ENCODE measurements at places on chromosomes 2 and 18.

DNA sequence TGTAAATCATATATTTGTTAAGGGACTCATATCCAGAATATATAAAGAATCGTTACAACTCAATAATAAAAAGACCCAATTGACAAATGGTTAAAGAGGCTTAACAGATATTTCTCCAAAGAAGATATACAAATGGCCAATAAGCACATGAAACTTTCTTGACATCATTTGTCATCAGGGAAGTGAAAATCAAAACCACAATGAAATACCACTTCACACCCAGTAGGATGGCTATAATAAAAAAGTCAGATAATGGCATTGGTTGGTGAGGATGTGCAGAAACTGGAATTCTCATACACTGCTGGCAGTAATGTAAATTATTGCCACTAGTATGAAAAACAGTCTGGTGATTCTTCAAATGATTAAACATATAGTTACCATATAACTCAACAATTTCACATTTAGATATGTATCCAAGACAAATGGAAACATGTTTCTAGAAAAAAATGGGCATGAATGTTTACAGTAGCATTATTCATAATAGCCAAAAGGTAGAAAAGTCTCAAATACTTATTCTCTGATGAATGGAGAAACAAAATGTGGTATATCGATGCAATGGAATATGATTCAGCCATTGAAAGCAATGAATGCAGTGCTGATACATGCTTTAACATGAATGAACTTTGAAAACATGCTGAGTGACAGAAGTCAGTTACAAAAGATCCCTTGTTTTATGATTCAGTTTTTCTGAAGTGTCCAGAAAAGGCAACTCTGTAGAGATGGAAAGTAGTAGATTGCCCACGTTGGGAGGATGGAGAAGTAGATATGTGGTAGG is 304.6 kb upstream of the ZEB2 start:
- no peak for DNase-seq

DNA sequence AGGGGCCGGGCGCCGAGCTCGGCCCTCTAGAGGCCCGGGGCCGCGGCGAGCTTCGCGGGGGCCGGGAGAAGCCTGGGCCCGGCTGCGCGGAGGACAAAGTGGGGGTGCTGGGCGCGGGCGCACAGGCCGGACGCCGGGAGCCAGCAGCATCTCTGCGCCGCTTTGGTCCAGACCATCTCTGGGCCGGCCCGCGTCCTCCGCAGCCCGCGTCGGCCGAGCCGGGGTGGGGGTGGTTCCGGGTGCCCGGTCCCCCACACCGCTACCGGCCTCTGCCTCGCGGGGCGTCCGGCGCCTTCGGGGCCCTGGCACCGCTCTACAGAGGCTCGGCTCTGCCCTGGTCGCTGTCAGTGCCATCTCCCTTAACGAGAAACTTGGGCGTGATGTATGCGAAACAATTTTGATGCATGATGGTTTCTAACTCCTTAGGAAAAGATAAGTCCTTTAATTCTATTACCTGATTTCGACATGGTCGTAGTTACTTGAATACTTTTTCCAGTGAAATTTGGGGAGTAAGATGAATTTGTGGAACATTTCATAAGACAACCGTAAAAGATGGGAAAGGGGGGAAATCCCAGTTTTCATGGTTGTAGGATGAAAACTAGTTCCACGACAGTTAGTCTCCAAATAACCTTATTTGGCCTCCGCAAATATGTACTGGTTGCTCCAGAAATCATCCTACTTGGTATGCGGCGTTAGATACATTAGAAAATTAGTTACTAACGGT is 562 bp downstream of the TWSG1 start:
- peak; percentile 47 for DNase-seq

DNA sequence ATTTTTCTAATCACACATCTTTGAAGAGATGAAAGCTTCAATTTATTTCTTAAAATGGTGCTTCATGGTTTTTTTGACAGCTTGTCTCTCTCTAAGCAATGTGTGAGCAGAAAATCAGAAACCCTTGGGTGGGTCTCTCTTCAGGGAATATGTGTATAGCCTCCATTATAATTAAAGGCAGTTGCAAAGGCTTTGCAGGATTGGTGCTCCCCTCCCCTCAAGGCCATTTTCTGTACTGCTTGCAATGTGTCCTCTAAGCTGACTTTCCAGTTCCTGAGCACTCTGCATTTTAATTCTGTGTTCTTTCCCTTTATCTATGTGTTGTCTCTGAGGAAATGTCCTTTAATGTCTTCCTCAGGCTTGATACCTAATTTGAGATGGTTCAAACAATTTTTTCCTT is 172.6 kb downstream of the DPP4 start:
- no peak for DNase-seq

DNA sequence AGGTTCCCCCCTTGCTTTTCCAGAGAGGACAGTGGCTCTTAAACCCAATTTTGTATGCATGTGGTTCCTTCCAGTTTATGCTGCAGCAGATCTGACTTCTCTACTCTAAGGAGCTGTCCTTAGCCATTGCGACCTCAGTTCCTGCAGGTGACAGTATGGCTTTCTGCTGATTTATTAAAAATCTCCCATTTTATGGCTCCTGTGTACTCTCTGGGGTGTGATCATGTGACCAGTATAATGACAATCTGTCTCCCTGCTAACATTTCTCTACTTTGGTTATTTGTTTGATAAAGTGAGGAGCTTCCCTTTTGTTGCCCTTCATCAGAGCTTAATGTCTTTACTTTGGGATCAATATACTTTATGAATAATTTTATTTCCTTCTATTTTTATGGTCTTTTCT is 148.7 kb upstream of the VRK2 start:
- DNase-seq = no peak

DNA sequence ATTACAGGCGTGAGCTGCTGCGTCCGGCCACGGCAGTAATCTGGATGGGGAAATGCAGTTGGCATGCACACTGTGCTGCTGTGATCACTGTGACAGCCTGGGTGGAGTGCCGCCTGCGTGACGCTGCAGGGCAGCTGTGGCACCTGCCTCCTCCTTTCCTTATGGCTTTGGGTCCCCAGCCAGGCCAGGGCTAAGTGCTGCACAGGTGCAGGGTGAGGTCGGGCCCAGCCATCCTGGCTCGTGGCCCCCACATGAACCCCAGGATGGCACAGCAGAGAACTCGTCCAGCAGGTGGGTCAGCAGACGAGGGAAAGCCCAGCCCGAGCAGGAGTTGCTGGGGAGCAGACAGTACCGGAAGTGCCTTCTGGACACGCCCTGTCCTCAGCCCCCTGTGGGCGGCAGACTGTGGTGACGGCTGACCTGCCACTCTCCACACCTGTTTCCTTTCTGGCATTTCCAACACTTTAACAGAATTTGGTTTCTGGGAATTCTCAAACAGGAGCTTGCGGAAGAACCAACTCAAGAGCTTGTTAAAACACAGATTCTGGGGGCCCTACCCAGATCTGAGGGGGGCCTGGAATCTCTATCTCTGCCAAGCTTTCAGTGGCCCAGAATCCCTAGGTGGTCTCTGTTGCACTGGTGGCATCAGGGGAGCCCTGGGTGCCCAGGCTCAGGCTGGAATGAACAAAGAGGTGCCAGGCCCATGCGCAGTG is 16.9 kb downstream of the HS1BP3 start:
- no peak for DNase-seq

DNA sequence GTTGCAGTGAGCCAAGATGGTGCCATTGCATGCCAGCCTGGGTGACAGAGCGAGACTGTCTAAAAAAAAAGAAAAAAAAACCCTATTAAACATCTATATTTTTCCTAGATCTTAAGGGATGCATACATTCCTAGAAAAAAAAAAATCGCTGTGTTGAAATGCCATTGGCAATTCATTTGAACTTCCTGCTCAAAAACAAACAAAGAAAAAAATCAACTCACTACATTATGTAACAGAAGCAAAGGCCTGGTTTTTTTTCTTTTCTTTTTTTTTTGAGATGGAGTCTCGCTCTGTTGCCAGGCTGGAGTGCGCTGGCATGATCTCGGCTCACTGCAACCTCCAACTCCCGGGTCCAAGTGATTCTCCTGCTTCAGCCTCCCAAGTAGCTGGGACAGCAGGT is 21.7 kb upstream of the STRN start:
- DNase-seq = no peak

GRCh38 chr2:46982351-46983064 is 66.9 kb upstream of the MCFD2 start:
- DNase-seq = no peak

DNA sequence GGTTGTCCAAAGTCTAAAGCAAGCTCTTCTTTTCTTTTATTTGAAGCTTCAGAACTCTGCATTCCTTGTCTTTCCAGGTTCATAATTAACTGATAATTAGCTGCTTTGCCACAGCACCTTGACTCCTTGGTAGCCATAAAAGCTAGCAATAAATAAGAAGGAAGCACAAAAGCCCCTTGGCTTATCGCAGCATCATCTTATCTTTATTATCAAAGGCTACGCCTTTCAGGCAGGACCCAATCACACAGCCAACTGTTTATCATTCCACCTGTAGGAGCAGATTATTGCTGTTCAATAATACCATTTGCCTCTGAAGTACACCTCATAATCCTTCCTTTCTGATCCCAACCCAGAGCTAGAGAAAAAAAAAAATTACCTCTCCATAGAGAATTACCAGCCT is 489.2 kb downstream of the SATB2 start:
- no peak for DNase-seq

DNA sequence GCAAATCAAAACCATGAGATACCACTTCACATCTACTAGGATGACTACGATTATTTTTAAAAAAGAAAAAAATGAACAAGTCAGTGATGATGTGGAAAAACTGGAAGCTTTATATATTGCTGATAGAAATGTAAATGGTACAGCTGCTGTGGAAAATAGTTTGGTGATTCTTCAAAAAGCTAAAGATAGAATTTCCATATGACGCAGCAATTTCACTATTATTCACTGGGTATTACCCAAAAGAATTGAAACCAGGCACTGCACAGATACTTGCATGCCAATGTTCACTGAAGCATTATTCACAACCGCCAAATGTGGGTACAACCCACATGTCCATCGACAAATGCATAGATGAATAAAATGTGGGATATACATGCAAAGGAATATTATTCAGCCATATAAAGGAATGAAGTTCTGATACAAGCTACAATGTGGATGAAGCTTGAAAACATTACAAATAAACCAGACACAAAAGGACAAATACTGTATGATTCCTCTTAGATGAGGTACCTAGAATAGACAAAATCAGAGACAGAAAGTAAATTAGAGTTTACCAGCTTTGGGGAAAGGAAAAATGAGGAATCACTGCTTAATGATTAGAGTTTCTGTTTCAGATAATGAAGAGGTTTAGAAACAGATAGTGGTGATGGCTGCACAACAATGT is 11.1 kb downstream of the RTTN start:
- no peak for DNase-seq

- DNase-seq = no peak
These were observed 357.0 kb upstream of the ID2 start for GRCh38 chr2:8324901-8325300.

GRCh38 chr2:121135168-121135853 is 149.7 kb downstream of the TFCP2L1 start:
- DNase-seq = no peak

GRCh38 chr18:80108739-80109675 is at the start of gene ADNP2:
TSS of gene ADNP2 (plus strand) at chr18:80109262. CDS start at chr18:80117543, 8,281 bp downstream.
- DNase-seq = peak; percentile 81

DNA sequence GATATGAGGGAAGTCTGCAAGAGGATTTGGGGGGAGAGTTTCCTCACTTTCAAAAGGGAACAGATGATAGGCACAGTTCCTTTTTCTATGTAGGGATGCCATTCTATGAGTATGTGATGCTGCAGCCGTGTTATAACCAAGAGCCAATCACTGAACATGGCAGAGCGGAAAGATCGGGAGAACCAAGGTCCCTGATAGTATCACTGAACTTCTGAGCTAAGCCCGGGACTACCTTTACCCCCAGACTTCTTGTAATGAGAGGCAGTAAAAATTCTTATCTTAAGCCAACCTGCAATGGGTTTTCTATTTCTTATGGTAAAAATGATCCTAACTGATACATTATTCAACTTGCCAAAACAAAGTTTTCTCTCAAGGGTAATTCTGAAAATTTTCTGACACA is 21.6 kb upstream of the SLC1A4 start:
- no peak for DNase-seq

GRCh38 chr2:44001716-44002115 is 5.9 kb upstream of the LRPPRC start:
- no peak for DNase-seq

DNA sequence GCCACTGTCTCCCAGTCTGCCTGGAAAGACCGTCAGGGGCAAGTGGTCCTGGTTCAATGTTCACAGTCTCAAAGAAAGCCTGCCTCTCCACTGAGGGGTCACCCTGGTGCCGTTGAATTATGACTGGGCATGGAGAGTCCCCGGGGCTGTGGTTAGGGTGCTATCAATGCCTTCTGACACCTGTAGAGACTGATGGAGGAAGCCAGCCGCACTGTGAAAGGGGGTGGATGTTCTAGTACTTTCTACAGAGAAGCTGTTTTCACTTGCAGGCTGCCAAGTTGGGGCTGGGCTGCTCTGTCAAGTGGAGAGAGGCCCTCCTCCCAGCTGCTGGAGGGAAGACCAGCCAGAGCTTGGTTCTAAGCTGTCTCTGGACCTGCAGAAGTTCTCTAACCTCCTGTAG is 80.5 kb downstream of the BCL2L11 start:
- DNase-seq = no peak

- DNase-seq = no peak
These were observed 37.2 kb downstream of the AQP12A start for GRCh38 chr2:240728827-240729226.

GRCh38 chr2:159076241-159076640 is 107.8 kb downstream of the TANC1 start:
- no peak for DNase-seq

DNA sequence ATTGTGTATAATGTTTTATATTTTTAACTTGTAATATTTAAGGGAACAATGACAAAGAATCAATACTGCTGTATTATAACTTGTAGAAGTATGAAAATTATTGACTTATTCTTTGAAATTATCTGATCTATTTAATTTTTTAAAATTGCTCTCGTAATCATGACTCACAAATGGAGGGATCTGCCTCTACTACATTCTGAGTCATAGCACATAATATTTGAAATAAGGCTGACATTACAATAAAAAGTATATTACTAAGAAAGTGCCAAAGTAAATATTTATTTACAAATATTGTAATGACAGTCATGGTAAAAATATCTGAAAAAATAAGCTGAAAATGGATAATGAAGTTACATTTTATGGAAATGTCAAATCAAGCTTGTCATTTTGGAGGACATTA is 1144.6 kb upstream of the CDH2 start:
- no peak for DNase-seq

GRCh38 chr2:44679990-44680389 is 261.5 kb upstream of the SIX3 start:
- DNase-seq = no peak

DNA sequence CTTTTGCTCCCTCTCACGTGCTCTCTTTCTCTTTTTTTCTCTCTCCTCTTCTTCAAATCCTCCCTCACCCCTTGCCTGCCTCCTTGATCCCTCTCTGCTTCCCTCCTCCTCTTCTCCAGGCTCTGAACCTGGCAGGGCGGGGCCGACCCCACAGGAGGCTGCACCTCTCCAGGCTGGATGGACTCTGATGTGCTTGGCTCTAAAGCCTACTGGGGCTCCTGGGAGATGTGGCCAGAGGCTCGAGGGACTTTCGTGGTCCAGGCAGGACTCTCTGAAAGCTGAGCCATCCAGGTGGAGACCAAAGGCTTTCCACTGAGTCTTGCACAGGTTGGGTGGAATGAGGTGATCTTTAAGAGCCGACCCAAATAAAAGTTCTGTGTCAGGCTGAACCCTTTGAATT is 25.4 kb downstream of the DYSF start:
- no peak for DNase-seq

Data from activated CD4-positive, alpha-beta T cell treated with anti-CD3 and anti-CD28 coated beads, Interleukin-2, amount 50 U/mL, for 48 hours (primary cell).